Panc1 (cell line): ENCODE measurements at places on chromosomes 7 and 10. TPM values are rescaled to one million over a fixed set of nuclear protein-coding genes. Genes with fewer than 3 reads are reported as not detected.
A peak's percentile ranks its signal among the peaks of the same experiment; 100 is the strongest.

DNA sequence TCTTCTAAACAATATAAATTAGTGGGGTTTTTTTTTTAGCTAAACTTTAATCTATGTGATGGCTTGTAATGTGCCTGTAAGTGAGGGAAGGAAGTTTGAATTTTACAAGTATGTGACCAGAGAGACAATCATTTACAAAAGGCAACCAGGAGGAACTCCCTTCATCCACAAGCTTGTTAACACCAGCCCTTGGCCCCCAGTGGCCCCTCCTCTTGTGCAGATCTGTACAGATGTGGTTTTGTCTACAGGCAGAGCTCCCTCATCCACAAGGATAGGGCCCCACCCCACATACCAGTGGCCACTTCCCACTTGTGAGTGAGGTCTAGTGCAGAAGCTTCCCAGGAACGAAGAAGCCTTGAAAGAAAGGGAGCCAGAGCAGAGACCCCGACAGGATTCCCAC, 234.1 kb upstream of the KMT2E start:
- no peak for DNase-seq

DNA sequence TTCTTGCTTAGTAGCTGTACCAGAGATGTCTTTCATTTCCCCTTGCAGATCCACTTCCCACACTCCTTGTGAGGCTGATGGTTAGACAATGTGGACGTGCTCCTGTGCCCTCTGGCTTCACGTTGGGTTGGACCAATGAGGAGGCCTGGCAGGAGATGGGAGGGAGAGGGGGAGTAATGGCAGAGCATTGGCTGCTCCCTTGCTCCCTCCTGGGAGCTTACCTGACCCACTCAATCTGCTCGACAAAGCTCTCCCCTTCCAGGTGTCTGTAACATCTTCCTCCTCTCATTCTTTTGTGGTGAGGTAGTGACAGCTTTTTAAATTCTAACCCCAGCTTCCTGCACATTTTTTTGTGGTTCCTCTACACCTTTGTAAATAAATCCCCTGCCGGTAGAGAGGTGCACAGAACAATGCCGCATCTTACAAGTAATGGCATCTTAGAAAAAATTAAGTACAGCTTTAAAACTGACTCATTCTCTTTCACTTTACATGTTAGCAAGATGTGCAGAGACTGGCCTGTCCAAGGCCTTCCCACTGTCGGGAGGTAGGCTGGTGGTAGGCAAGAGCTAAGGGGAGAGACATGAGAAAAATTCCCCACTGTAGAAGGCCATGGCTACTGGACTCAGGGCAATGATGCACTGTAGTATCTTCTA, 134.3 kb downstream of the HTR7 start:
- DNase-seq, result no peak

GRCh38 chr10:130577039-130577438, 440.8 kb downstream of the GLRX3 start:
- DNase-seq, result no peak

DNA sequence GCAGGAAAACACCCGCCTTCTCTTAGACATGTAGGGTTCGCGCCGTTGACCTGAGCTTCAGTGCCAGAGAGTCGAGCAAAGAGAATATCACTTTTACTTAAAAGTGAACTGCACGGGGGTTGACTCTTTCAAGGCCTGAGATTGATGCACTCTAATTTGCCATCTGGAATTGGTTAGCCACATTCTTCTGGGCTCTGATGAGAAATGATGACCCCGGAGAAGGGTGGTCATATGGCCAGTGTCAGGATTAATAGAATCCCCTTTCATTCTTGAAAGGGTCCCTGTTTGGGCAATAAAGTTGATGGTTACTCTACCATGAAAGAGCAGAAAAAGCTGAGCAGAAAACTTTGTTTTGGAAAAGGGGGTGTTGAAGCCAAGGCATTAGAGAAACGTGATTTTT, 31.2 kb downstream of the GRK5 start:
- DNase-seq, result no peak

DNA sequence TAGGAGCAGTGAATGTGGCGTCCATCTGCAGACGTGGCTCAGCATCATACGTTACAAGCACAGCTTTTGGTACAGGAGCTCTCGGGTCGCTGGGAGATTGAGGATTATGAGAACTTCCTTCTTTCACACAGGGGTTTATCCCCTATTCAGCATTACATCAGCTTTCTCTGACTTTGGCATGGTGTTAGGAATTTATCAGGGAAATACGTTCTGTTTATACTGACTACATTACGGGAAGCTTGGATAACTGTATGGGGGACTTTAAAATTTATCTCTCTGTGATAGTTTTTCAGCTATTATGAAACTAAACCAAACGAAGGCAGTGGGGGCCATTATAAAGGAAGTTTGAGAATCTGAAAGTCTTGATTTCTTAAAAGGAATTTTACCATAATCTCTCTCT, 110.1 kb upstream of the INSYN2A start:
- DNase-seq, result no peak

DNA sequence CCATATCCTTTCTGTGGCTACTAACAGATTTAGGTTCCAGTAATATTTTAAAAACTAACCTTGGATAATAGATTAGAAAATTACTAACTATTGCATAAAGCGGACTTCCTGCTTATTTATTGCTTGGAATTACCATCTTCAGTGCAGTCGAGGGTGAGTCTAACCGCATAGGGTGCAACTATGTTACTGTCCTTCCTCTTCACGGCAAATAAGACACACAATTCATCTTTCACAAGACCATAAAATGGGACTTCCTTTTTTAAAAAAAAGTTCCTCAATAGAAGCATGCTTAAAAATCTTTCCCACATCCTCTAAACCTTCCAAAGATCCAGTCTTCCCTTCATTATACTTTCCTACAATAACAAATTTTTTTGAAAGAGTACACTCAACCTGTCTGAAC, 2.1 kb downstream of the SLC25A40 start:
- no peak for DNase-seq

DNA sequence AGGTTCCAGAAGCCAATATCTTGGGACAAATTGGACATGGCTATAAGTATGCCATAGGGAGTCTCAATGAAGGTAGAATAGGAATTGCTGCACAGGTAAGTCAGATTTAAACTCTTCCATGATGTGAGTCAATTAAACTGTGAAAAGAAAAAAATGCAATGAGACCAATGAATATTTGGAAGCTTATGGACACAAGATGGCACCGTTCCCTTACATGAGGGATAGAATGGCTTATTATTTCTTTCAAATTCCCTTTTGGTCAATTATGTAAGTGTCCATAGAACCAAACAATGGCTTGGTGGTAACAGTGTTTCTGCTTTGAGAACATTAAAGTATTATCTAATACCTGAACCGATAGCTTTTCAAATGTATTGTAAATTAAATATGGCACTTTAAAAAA, 35.6 kb downstream of the ACADSB start:
- DNase-seq, result no peak

DNA sequence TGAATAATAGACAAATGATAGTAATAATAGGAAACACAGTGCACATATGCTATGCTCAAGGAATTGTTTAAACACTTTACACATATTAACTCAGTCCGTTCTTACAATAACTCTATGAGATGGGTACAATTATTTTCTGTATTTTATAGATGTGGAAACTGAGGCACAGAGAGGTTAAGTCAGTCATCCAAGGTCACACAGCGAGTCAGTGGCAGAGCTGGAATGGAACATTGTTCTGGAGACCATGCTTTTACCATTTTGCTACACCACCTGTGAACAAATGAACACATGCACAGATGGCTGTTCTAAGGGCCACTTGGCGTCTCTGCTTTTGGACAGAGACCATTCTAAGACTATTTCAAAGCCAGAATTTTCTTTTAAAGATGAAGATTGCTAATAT, 26.9 kb upstream of the MTPN start:
- DNase-seq, result no peak

- no peak for DNase-seq
Measured at GRCh38 chr10:130359711-130360110, 223.5 kb downstream of the GLRX3 start.

- DNase-seq, result no peak
Measured at GRCh38 chr10:48672596-48673265, 11.9 kb upstream of the WDFY4 start.

DNA sequence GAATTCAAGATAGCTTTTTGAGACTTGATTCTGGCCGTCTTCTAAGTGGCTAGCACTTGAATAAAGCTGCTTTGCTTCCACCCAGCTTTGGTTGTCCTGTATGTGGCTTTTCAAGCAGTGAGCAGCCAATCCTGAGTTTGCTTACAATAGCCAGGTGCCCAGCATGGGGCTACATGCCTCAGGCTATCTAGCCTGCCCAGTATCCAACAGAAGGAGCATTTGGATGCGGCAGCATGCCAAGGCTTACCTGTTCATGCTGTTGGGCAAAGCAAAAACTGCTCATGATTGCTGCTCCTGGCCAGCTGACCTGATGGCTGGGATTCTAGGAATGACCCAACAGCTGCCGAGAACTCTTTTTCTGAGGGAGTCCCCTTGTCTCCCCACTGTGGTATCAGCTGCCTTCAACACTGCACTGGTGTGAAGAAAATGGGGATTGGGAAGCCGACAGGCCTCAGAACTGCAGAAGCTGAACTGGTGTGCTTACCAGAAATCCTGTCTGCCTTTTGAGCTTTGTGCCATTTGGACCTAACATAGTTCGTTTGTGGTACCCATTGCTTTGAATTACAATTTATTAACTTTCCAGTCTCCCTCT, 618.9 kb upstream of the IGFBP3 start:
- DNase-seq, result no peak

DNA sequence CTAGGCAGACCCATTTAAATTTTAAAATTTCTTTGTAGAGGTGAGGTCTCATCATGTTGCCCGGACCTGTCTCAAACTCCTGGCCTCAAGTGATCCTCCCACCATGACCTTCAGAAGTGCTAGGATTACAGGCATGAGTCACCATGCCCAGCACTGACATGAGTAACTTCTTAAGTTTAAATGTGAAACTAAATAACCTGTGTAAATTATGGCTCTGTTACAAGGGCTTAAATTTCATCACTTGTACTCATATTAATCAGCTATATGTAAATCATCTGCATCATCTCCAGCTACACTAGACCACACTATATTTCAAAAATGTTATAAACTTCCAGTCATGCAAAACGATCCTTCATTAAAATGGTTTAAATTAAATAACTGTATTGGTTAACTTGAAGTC, 56.1 kb downstream of the ATAD1 start:
- DNase-seq, result peak; percentile 27

DNA sequence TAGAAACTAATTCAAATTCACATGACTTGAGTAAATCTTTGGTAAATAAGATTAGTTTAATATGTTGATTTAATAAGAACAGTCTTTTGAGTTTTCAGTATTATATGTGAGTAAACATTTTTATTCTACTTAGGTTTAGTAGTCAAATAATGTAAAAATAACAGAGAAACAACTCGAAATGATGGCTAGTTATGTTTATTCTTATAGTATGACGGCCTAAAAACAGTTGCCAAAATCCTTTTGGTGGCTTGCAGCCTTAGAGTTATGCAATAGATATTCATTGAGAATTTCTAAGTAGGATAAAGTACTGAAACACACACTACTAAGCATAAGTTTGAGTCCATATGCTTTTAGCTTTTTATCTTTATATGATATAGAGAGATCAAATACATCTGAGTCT, 184.8 kb downstream of the GNAI1 start:
- DNase-seq, result no peak

- DNase-seq, result no peak
Measured at GRCh38 chr10:25300073-25300472, 125.3 kb downstream of the GPR158 start.

- DNase-seq, result no peak
Measured at GRCh38 chr10:110714356-110714755, 70.2 kb downstream of the RBM20 start.

DNA sequence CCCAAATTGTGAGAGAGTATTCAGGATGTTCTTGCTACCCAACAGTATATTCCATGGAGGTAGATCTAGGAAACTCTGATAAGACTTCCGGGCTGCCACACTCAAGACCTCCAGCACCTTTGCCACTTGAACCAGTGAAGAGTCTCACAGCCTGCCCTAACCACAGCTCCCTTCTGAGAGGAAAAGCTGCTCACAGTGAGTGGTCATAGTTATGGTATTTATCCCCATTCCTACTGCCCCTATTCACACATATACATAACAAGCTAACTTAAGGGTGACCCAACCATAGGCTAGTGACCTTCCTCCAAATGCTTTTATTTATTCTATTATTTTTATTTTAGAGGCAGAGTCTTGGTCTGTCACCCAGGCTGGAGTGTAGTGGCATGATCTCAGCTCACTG, 156.3 kb downstream of the PTEN start:
- DNase-seq, result no peak

GRCh38 chr7:94003446-94004023, 620 bp downstream of the BET1 start:
- no peak for DNase-seq

PNLIPRP3 gene
- not detected for total RNA-seq

LIPK gene
- not detected for total RNA-seq

GARIN1A gene
- total RNA-seq, result 1.2 TPM

HOXA7 gene
- total RNA-seq, result not detected

LRRD1 gene
- 0.05 TPM for total RNA-seq

C7orf33 gene
- total RNA-seq, result not detected

SAMD9L gene
- 1.3 TPM for total RNA-seq

ANKRD1 gene
- total RNA-seq, result 0.26 TPM

CUL2 gene
- total RNA-seq, result 32.4 TPM

TEX47 gene
- not detected for total RNA-seq

OR2A42 gene
- not detected for total RNA-seq

GRID2IP gene
- 0.13 TPM for total RNA-seq
